ENCODE measurements at places on chromosomes 2 and 18.

- no peak for DNase-seq
These were observed 181.7 kb upstream of the SH3BP4 start for GRCh38 chr2:234770031-234770506.

DNA sequence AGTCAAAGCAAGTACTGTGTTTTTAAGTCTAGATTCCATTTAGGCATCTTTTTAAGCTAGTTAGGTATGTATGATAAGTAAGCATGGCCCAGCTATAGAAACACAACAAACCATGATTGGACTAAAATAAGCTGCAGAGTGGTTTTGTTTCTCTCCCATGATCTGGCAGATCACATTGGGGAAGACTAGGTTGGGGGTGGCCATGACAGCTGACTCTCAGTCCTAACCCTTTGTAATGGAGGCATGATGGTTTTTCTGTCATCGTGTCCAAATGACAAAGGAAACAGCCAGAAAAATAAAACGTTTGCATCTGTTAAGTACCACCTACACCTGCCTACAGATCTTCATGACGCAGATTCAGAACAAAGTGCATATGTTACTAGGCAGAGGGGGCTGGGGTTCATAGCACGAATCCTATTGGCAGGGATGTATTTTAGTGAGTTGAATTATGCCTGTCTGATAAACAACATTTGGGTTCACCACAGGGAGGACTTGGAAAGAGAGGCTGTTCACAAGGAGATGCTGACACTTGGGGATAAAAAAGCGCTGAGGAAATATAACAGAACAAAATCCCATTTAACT, 33.8 kb upstream of the GALNT5 start:
- no peak for DNase-seq

DNA sequence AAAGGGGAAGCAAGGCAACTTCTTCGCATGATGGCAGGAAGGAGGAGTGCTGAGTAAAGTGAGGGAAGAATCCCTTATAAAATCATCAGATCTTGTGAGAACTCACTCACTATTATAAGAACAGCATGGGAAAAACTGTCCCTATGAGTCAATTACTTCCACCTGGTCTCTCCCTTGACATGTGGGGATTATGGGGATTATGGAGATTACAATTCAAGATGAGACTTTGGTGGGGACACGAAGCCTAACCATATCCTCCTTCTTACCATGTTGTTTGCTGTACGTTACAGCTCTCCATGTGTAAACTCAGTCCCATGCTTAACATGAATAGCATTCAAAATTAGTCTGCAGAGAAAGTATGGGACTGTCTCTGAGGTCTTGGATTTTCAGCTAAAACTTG, 1096.8 kb upstream of the ACVR2A start:
- DNase-seq, result no peak

- DNase-seq, result no peak
These were observed 4.3 kb downstream of the REL start for GRCh38 chr2:60885683-60886082.

DNA sequence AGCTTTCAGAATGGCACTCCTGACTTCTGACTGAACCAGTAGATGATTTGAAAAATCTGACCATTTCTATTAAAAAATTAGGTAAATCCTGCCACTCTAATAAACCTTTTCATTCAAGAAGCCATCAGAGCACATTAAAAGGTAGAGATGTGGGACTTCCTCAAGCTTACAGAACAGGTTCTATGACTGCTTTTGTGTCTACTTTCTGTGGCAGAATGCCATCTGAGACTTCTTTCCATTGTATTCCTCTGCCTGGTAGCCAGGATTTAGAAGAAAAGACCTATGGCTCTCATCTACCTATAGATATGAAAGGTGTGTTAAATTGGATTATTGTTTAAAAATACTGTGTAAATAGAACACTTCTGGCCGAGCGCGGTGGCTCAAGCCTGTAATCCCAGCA, 99.9 kb upstream of the NABP1 start:
- DNase-seq, result no peak

- DNase-seq, result no peak
These were observed 26.1 kb downstream of the PID1 start for GRCh38 chr2:229244975-229245374.

GRCh38 chr18:57583297-57583835, 3.1 kb downstream of the FECH start:
- no peak for DNase-seq

DNA sequence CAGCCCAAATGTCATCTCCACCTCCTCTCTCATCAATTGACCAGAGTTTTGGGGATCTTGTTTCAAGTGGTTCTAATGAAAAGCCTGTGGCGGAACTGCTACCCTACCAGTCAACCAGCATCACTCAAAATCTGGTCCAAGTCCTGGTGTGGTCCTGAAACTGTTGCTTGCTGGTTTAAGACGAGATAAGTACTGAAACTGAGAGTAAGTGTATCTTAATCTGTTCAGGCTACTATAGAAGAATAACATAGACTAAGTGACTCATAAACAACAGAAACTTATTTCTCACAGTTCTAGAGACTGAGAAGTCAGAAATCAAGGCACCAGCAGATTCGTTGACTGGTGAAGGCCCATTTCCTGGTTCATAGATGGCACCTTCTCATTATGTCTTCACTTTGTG, 879 bp upstream of the GALNT5 start:
- DNase-seq, result no peak

- no peak for DNase-seq
These were observed 135.9 kb upstream of the ARL4C start for GRCh38 chr2:234632527-234633391.

DNA sequence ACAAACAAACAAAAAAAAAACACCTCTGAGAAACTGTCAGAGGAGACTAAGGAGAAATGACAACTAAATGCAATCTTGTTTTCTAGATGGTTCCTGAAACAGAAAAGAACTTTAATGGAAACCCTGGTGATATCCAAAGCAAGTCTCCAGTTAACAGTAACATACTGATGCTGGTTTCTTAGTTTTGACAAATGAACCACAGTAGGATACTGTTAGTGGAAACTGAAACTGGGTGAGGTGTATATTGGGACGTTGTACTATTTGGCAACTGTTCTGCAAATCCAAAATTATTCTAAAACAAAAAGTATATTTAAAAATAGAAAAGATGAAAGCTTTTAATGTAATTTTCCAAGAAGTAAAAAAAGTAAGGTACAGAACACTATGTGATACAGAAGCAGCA, 11.4 kb downstream of the SESTD1 start:
- no peak for DNase-seq

DNA sequence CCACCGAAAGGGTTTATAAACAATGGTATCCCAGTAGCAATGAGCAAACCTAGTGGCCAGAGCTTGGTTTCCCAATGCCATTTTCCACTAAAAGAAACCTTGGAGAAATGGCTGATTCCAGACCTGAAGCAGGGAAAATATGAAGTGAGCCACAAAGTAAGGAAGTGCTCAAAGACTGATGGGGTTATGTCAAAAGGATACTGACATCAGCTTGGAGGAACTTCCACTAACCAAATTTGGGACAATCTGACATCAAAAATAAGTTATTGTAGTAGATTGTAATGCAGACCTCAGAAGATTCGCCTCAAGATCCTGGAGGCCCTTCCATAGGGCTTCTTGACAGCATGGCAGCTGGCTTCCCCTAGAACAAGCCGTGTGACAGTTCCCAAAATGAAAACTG, 79.4 kb upstream of the SP3 start:
- no peak for DNase-seq

DNA sequence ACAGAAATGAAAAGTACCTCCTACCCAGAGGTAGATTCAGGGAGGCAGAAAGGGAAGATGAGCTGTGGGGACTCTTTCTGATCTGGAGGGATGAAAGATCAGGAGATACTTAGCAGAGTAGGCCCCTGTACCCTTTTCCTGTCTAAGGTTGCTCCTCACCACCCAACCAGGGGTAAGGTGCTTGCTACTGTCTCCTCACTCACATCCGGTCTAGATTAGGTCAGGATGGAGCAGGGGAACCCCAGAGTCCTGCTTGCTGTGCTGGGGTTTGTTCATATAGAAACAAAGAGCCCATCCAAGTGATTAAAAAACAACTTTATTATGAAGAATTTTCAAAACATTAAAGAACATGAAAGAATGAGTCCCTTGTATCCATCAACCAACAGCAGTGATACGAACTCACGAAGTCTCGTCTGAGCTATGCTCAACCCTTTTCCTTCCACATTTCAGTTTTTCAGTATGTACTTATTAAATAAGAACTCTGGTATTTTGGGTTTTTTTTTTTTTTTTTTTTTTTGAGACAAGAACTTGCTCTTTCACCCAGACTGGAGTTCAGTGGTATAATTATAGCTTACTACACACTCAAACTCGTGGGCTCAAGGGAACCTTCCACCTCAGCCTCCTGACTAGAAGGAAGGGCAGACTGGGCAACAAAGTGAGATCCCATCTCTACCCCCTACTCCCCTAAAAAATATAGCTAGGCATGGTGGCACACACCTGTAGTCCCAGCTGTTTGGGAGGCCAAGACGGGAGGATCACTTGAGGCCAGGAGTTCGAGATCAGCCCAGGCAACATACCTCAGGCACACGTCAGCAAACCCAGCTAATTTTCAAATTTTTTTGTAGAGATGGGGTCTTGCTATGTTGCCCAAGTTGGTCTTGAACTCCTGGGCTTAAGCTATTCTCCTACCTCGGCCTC, 28.5 kb upstream of the MCFD2 start:
- DNase-seq, result no peak

DNA sequence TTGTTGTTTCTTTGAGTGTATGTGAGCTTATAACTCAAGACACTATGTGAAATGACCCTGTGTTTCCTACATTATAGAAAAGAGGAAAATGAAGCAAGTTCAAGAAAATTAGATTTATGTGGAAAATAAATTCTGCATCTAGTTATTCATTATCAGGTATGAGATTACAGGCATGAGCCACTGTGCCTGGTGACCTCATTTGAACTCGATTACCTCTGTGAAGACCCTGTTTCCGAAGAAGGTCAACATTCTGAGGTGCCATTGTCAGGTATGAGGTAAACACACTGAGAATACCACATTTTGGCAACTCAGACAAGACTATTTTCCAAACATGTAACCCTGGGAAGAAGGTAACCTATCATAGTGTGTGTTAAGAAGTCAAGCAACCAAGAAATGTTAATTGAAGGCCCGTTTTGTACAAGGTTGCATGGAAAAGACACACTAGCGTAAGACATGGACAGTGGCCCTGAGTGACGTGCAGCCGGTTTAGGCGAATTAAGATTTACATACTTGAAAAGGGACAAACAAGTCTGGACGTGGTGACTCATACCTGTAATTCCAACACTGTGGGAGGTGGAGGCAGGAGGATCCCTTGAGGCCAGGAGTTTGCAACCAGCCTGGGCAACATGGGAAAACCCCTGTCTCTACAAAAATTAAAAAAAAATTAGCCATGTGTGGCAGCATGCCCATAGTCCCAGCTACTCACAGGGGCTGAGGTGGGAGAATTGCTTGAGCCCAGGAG, 186.6 kb downstream of the NEDD4L start:
- no peak for DNase-seq

- DNase-seq, result no peak
These were observed 97.8 kb downstream of the MYT1L start for GRCh38 chr2:2233171-2233826.

DNA sequence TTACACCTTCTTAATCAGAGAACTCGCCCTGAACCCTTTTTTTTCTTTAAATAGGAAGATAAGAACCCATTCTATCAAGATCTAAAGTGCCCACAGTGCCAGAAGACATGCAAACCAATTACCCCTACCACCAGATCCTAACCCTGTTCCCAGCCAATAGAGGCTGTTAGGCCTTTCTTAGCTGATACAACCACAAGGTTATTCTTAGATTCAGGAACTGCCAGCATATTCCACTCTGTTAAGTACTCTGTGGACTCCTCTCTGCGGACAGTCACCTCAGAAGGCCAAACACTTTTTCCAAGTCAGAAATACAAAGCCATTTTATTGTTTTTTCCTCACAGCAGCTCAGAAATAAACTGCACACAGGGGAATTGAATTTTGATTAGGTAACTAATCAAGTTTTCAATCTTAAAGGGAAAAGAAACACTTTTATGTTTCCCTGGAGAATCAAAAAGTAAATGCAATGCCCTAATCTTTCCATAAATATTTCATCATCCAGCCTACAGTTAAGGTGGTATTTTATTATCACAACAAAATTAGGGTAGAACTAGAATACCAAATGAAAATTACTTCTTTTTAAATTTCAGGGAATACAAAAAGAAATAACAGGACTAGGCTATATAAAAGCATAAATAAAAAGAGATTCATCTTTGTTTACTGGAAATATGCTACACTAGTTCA, 111.4 kb downstream of the NBAS start:
- no peak for DNase-seq

DNA sequence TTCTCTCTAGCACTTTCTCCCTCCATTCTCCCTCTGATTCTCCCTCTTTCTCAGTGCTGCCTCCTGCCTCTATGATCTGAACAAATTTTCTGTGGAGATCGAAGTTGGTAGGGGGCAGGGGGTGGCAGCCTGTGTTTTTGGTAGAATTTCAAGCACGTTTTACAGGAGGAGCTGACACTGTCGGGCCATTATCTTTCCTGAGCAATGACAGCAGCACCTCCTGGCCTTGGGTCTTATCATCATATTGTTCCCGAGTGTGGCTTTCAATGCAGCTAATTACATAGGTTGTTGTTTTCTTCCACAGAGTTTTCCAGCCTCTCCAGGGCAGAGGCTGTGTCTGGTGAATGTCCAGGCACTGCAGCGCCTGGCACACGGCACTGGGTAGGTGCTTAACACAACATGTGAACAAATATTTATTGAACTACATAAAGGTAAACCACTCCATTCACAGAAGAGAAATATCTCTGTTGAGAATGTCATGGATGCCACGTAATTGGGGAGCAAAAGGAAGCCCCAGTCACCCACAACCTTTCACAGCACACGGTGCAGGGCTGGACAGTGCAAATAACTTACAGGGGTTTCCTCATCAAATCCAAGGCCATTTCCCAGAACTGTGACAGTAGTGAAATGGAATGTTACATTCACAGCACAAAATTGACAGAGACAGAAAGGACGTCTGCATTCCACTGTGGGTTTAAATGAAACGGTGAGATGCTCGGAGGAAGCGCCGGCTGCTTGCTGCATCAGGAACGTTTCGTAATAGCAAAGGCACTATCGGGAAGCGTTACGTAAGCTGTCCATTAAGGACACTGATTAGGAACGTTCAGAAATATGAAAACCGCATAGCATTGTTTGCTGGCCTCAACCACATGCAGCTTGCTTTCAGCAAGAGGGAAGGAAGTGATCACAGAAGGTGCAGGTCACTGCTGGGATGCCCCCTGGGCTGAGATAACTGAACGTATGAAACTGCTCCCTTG, 6.5 kb upstream of the KCNG2 start:
- no peak for DNase-seq

GRCh38 chr2:108616318-108616717, 82.0 kb downstream of the LIMS1 start:
- DNase-seq, result no peak

- DNase-seq, result no peak
These were observed 178.0 kb upstream of the SPOPL start for GRCh38 chr2:138323382-138324067.
